Activated naive CD4-positive, alpha-beta T cell treated with Interleukin-2 at 50 U/mL for 16 hours (primary cell): ENCODE measurements at places on chromosomes 6 and 20.

GRCh38 chr6:56232436-56232835 lies 14.9 kb downstream of the COL21A1 start:
- DNase-seq = no peak

GRCh38 chr6:168369786-168370185 lies 50.2 kb upstream of the DACT2 start:
- no peak for DNase-seq

GRCh38 chr20:33923740-33924139 lies 70.0 kb upstream of the RALY start:
- DNase-seq = no peak

DNA sequence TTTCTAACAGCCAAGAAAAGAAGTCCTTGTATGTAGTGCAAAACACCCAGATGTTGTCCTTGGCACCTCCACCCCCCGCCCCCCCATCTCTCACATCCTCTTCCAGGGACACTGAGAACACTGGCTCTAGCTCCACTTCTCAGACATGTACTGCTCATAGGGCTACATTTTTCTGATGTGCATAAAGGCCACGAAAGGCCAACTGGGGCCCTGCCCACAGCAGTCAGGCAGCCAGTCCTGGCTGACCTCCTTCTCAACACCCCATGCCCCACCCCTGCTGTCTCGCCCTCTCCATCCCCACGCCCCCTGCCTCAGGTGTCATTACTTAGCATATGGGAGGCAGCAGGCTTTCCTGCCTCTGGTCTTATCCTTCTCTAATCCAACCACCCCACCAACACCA lies 11.3 kb downstream of the GABRR1 start:
- DNase-seq = no peak
